ENCODE measurements at places on chromosomes 2 and 18.
A peak's percentile ranks its signal among the peaks of the same experiment; 100 is the strongest.

- no peak for DNase-seq
Measured at GRCh38 chr2:230774348-230774951, 61.8 kb downstream of the CAB39 start.

- peak; percentile 40 for DNase-seq
Measured at GRCh38 chr2:136582628-136583205, 182.6 kb upstream of the THSD7B start.

- DNase-seq, result no peak
Measured at GRCh38 chr2:216133397-216133796, 24.2 kb downstream of the XRCC5 start.

- no peak for DNase-seq
Measured at GRCh38 chr2:38748943-38749804, 2.0 kb downstream of the SRSF7 start.

- no peak for DNase-seq
Measured at GRCh38 chr2:168732100-168732499, 70.3 kb upstream of the NOSTRIN start.

DNA sequence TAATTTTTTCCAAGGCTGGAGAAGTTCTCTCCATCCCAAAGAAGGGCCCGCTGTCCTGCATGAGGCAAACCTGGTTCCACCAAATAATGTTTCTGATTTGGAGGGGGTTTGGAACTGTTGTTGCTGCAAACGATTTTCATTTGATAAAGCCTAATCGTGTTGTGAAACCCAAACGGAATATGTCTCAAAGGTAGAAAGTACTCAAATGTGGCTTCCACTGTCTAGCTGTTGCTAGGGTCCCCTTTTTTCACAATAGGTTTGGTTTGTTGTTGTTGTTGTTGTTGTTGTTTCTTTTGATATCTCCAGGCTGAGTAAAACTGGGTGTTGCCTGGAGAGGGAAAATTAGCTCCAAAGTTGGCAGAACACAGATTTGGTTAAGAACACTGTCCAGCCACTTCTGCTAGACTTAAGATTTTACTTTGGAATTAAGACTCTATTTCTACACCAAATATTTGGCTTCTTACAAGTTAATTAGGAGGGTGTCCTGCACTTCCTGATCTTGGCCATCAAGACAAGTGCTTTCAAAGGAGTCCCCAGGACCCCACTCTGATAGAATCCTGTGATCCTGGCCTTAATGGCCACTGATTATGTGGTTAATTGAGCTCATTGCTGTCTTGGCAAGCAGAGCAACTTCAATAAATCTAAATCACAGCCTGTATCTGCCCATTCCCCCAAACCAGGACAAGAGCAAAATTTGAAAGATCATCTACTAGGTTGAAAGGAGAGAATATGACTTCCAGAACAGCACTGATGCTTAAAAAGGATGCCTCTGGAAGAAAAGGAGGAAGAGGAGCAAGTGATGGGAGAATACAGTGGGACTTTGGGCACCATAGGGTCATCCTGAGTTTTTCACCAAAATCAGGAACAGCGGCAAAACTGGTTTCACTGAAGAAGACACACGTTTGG, 3.3 kb upstream of the HOXD13 start:
- DNase-seq, result no peak

- DNase-seq, result peak; percentile 61
Measured at GRCh38 chr2:64488050-64488974, 34.4 kb downstream of the LGALSL start.

GRCh38 chr18:63317982-63318888, 1.3 kb downstream of the BCL2 start:
- no peak for DNase-seq

DNA sequence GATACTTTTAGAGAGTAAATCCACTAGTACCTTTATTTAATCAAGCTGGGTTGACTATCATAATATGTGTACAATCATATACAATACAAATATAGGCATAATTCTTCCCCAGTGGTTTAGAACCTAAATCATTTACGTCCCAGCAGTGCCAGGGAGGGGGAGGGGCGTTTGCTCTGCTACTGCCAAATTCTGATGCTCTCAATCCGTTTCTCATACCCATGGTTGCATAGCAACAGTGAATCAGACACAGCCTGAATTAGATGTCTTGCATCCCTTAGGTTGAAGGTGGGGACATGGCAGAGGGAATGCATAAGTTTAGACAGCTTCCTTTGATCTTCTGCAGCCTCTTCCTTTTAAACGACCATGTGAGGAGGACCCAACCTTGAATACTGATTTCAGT, 135.4 kb downstream of the ABCA12 start:
- no peak for DNase-seq

DNA sequence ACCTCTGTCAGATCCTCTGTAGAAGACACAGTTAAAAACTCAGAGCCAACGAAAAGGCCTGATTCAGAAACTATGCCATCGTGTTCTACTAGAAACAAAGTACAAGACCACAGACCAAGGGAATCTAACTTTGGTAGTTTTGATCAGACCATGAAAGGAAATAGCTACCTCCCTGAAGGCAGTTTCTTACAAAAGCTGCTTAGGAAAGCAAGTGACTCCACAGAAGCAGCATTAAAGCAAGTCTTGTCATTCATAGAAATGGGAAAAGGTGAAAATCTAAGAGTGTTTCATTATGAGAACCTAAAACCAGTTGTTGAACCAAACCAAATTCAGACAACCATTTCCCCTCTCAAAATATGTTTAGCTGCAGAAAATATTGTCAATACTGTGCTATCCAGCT, 58.2 kb downstream of the FSIP2 start:
- DNase-seq, result no peak

- no peak for DNase-seq
Measured at GRCh38 chr2:107669335-107669734, 157.4 kb upstream of the RGPD4 start.
